ENCODE measurements at places on chromosomes 2 and 18. TPM values are rescaled to one million over a fixed set of nuclear protein-coding genes. Genes with fewer than 3 reads are reported as not detected.

The QPCT gene
- 0.70 TPM for total RNA-seq

DNA sequence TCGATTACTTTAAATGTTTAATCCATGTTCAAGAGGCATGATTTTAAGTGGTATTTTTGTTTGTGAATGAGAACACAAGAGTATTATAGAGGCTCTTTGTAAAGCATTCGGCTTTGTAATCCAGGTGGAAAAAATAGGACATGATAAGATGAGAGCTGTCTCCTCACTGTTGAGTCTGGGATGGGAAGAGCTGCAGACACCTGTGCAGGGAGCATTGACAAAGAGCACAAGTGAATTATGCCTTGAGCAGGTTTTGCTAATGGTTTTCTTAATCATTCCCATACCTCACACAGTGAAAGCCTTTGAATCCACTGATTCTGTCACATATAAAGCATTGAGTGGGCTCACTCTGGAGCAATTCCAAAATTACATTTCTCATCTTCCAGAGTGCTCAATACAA lies 9.6 kb downstream of the COL6A3 start:
- H3K27ac ChIP-seq = no peak overlapping the region
- no peaks in the 10 kb centered on the region for H3K36me3 ChIP-seq
- no peaks in the 10 kb centered on the region for H3K4me1 ChIP-seq
- no peaks in the 10 kb centered on the region for H3K27me3 ChIP-seq
- no peak for DNase-seq
- H3K4me3 ChIP-seq = no peak overlapping the region

GRCh38 chr2:201828220-201828619 lies 21.9 kb downstream of the CDK15 start:
- H3K36me3 ChIP-seq = no peaks in the 10 kb centered on the region
- H3K27ac ChIP-seq = no peak overlapping the region
- H3K4me3 ChIP-seq = no peak overlapping the region
- DNase-seq = no peak

DNA sequence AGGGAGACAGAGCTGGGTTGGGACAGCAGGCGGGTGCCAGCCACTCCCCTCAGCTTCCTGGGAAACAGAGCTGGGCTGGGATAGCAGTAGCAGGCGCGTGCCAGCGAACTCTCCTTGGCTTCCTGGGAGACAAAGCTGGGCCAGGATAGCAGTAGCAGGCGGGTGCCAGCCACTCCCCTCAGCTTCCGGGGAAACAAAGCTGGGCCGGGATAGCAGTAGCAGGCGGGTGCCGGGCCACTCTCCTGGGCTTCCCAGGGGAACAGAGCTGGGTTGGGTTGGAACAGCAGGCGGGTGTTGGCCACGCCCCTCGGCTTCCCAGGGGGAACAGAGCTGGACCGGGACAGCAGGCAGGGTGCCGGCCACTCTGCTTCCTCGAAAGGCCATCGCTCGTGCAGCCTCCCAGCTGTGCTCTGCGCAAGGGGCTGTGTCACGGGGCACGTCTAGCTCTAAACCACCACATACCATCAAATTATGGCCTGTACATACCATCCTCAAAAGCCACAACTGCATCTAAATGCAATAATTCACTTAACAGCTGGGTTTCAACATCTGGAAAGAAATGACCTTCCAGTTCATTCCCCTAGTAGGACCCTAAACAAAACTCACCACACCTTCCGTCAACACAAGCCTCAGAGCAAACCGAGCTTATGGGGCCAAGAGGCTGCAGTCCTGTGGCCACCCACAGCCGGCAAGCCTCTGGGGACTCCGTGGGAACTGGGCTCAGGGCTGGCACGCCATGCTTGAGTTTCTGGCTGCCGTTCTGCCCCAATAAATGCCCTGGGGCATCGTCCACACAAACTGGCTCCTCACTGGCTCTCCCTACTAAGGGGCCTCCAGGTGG lies 228.3 kb downstream of the TWIST2 start:
- H3K4me1 ChIP-seq = no peaks in the 10 kb centered on the region
- H3K27me3 ChIP-seq = no peaks in the 10 kb centered on the region
- H3K36me3 ChIP-seq = peaks cover 2% of the 10 kb centered on the region
- no peak for DNase-seq

GRCh38 chr2:156421851-156422250 lies 14.3 kb upstream of the GPD2 start:
- peaks cover 31% of the 10 kb centered on the region for H3K27me3 ChIP-seq
- no peak for DNase-seq
- no peaks in the 10 kb centered on the region for H3K36me3 ChIP-seq
- H3K27ac ChIP-seq = no peak overlapping the region
- H3K4me3 ChIP-seq = no peak overlapping the region

All from activated T-cell treated with anti-CD3 and anti-CD28 coated beads, Interleukin-2, amount 50 U/mL, for 72 hours (primary cell).